Osteoblast (primary cell): ENCODE measurements at places on chromosomes 16 and 17. TPM values are rescaled to one million over a fixed set of nuclear protein-coding genes. Genes with fewer than 3 reads are reported as not detected.

Gene MYADML2
- not detected in 2 replicates for total RNA-seq

Gene IQCK
- 8.7 and 9.4 TPM in 2 replicates for total RNA-seq

- no peak overlapping the region for H3K27ac ChIP-seq
- H3K4me1 ChIP-seq = peaks cover 19% of the 10 kb centered on the region
- peaks cover 11% of the 10 kb centered on the region for H3K27me3 ChIP-seq
- no peak for DNase-seq
Measured at GRCh38 chr17:8628609-8629169, 1.8 kb downstream of the MYH10 start.

GRCh38 chr16:77066896-77067496 lies 124.0 kb upstream of the MON1B start:
- H3K27ac ChIP-seq = no peak overlapping the region
- no peak for DNase-seq
- no peaks in the 10 kb centered on the region for H3K27me3 ChIP-seq
- H3K4me3 ChIP-seq = no peak overlapping the region
- H3K4me1 ChIP-seq = no peaks in the 10 kb centered on the region

- no peaks in the 10 kb centered on the region for H3K36me3 ChIP-seq
- H3K27ac ChIP-seq = no peak overlapping the region
- no peak overlapping the region for H3K4me3 ChIP-seq
Measured at GRCh38 chr17:81026266-81027036, 8.5 kb upstream of the BAIAP2 start.

DNA sequence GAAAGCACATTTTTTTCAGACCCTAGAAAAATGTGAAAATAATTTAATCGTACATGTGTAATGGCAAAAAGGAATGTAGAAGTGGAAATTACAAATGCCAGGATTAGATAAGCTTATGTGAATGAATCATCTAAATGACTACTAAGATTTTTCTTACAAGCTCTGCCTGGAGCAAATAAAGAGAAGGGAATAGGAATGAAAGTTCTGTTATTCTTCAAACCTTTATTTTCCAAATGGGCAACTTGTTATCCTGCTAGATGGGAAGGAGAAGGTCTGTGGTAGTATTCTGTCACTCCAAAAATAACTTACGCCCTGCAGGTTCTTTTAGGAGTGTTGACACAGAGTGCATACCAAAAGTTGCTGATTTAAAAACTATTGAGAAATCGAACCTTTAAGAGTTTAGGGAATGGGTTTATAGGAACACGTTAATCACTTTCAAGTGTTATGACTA lies 9.7 kb downstream of the CTCF start:
- H3K27me3 ChIP-seq = no peaks in the 10 kb centered on the region
- H3K4me3 ChIP-seq = no peak overlapping the region
- DNase-seq = peak; percentile 93
- peaks cover 13% of the 10 kb centered on the region for H3K4me1 ChIP-seq
- peak overlapping the region; percentile 70 for H3K27ac ChIP-seq
